ENCODE measurements at places on chromosomes 4 and X. TPM values are rescaled to one million over a fixed set of nuclear protein-coding genes. Genes with fewer than 3 reads are reported as not detected.

DNA sequence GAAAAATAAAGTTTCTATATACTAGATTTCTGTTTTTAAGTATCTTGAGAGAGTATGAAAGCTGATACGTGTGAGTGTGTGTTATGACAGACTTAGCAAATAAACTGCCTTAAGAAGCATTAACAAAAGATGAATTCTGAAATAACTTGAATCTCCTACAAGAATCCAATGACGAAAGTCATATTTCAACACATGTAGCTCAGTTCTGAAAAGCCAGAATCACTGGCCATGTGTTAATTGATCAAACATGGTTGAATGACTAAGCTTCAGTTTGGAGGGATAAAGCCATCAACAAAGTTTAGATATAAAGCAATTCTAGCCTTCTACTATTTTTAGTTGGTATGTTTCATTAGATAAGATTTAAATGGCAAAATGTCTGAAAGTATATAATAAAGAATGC lies 88.5 kb upstream of the ETNPPL start:
- DNase-seq: no peak

GRCh38 chr4:9977518-9978031 lies 43.7 kb downstream of the SLC2A9 start:
- no peak for DNase-seq

DNA sequence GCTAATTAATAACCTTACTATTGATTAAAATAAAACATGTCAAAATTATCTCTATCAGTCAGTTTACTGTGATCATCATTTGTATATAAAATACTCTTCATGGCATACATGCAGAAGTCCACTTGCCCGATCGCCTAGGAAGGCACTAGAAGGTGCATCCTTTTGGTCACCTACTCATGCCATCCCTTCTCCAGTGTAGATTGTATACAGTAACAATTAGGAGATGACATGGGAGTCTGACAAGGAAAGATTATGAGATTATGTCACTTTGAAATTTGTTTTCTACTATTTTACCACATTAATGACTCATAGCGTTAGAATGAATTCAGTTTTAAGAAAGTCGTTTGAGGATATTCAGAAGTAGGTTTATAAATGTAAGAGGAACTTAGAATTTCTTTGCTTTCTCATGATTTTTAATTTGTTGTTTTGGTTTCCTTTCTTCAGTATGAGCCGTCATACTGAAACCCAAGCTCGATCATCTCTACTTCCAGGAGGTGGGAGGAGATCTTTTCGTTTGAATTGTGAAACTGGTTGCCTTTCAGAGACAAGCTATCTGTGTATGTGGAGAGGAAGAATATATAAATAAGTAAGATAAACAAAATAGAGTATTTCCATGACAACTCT lies 51.1 kb upstream of the UNC5C start:
- DNase-seq: no peak

DNA sequence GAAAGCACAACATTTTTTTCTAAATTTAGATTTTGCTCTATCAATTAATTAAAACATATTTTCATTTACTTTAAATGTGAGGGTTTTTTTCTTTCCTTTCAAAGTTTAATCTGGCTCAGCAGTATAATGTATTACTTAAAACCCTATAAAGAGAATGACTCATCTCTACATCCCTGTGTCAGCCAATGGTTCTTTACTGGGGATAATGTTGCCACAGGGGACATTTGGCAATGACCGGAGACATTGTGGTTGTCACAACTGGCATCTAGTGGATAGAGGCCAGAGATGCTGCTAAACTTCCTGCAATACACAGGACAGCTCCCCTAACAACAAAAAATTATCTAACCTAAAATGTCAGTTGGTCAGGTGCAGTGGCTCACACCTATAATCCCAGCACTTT lies 53.8 kb downstream of the SYNPO2 start:
- peak; percentile 5 for DNase-seq

DNA sequence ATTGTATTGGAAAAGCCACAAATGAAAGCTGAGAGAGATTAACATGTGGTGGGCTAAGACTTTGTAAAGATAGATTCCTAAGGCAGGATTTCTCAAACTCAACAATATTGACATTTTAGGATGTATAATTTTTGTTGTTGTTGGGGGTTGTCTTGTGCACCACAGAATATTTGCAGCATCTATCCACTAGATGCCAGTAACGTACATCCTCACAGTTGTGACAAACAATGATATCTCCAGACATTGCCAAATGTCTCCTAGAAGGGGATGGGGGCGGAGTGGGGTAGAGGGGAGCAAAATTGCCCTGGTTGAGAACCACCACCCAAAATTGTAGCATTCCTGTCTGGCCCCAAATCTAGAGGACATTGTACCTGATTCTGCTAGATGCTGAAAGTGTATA lies 14.7 kb upstream of the CBR4 start:
- peak; percentile 48 for DNase-seq

- DNase-seq: no peak
These were observed 506.9 kb downstream of the MAGEB5 start for GRCh38 chrX:26722666-26723428.

DNA sequence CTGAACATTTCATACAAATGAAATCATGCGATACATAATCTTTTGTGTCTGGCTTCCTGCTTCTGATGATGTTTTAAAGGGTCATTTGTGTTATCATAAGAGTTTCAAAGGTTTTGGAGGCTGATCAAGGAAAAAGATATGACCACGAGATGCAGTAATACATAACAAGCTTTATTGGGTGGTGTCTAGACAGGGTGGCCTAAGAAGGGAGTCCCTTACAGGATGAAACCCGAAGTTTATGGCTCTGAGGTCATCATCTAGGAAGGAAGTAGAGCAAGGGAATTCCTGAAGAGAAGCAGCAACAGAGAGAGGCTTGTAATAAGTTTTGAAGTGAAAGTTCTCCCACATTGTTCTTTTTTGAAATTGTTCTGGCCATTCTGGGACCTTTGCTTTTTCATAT lies 40.8 kb upstream of the SOD3 start:
- peak; percentile 13 for DNase-seq

- no peak for DNase-seq
These were observed 135.1 kb upstream of the PACRGL start for GRCh38 chr4:20565075-20565721.

- no peak for DNase-seq
These were observed 104.3 kb upstream of the STK26 start for GRCh38 chrX:131918839-131919238.

DNA sequence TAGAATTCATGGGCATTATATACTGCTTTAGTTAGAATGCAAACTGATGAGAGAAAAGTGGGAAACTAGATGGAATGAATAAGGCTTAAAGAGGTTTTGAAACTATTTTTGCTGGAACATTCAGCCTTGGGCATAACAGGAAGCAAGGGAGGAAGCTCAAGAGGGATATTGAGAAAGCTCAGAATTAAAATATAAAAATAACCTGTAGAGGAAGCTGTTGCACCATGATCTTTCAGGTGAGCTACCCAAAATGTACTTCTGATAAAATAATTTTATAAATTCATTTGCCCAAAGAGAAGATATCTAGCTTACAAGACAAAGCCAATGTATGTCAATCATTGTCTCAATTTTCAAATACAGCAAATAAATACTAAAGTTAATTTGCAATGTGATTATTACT lies 11.3 kb downstream of the GC start:
- peak; percentile 14 for DNase-seq

GRCh38 chr4:138951764-138952163 lies 63.8 kb upstream of the NOCT start:
- no peak for DNase-seq

DNA sequence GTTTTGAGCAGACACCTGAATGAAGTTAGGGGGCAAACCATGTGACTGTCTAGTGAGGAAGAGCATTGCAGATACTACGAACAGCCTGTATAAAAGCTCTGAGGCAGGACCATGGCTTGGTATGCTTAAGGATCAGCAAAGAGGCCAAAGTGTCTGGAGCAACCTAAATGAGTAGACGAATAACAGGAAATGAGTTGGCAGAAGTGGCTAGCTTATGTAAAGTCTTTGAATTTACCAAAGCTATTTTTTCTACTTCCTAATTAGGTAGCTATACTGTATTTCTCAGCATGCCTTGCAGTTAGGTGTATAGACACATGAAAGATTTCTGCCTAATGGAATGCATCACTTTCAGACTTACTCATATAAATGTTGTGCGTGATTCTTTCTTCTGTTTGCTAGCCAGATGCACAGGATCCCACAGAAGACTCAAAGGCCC lies 9.3 kb upstream of the GPRIN3 start:
- peak; percentile 10 for DNase-seq

GRCh38 chr4:6466756-6467381 lies 5.5 kb downstream of the PPP2R2C start:
- DNase-seq: no peak

GRCh38 chr4:101103381-101104142 lies 243.8 kb downstream of the PPP3CA start:
- DNase-seq: peak; percentile 57

- DNase-seq: no peak
These were observed 50.0 kb downstream of the KDM6A start for GRCh38 chrX:44922980-44923379.

- peak; percentile 19 for DNase-seq
These were observed 50.4 kb downstream of the FHIP1A start for GRCh38 chr4:151459375-151459774.

DNA sequence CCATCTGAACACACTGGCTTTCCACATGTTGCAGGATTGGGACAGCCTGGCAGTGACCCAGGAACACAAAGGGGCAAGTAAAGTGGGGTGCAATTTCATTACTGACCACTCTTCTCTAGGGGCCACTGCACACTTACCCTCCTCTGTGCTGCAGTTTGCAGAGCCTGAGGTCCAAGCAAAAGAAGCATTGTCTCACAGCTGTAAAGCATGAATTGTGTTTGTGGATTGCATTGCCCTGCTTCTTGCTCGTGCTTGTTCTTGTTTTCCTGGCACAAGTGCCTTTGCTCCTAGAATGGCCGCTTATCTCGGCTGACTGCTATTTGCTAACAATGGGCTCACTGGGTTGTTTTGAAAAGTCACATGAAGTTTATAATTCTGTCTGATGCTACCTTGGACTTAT lies 209.1 kb upstream of the JADE1 start:
- no peak for DNase-seq

GRCh38 chr4:183434666-183435190 lies 9.7 kb upstream of the CDKN2AIP start:
- DNase-seq: no peak

DNA sequence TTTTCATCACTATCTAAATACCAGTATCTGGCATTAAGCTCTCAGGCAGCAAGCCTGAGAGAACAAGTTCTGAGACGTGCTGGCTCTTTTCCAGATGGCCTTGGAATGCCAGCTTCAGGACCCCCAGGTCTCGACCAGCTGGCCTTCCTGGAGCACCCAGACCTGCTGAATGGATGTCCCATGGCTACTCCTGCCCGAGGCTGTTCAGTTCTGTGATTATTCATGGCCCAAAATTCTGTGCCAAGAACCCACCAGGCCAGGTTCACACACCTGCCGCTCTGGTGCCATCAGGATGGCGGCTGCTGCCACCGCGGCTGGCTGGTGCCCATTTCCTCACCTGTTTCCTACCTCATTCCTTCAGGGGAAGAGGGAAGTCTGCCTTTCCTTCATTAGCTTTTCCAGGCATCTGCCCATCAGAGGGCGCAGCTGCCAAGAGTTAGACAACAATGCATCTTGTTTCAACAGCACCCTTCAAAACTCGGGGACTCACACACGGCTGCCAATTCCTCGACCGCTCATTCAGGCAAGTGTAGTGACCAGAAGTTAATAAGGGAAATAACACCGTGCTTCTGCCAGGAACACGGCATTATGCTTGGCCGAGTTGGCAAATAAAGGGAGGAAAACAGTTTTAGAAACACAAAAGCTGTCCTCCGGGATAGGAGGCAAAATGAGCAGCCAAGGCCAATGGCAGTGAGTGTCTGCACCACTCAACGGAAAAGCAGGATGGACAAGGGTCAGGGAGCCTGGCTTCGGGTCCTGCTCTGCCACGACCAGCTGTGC lies 173.8 kb downstream of the NSUN7 start:
- no peak for DNase-seq

- peak; percentile 44 for DNase-seq
These were observed at the start of gene STARD8 for GRCh38 chrX:68647156-68647957. TSS of gene STARD8 (plus strand) at chrX:68647666. CDS start at chrX:68647883, 217 bp downstream.

GRCh38 chr4:103719105-103719829 lies 518 bp downstream of the TACR3 start:
- no peak for DNase-seq

DNA sequence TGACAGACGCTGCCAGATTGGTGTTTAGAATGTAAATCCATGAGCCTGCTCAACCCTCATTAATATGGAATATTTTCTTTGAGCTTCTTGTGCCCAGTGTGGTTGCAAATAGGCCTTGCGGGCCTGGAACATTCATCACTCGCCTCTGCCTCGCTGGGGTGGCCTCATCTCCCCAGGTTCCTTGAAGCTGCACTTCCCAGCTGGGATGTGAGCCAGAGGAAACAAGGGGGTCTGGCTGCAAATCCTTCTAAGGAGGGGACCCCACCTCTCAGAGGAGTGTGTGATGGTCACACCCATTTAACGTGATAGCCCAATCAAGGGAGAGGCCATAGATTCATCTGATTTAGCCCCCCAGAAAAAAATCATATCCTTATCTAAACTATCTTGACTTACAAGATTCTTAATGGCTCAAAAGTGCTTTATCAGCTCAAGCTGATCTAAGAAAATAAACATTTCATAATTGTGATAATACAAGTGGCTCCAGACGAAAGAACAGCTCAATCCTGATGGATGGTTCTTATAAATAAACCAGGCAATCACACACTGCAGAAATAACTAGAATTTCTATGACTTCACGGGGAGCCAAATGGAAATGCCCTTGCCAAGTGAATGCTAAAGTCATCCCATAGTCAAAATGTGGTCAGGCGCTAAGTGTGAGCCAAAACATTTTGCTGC lies 189.9 kb downstream of the PTTG2 start:
- DNase-seq: no peak

DNA sequence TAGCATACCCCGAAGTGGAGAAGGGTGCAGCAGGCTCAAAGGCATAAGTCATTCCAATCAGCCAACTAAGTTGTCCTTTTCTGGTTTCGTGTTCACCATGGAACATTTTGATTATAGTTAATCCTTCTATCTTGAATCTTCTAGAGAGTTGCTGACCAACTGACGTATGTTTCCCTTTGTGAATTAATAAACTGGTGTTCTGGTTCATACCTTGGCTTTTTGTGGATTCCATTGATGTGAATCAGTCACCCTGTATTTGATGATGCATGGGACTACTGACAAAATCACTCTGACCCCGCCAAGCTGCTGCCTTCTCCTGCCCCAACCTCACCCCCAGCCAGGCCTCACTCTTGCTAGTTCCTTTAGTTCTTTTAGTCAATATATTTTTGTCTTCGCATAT lies 32.7 kb downstream of the F9 start:
- DNase-seq: no peak

- DNase-seq: no peak
These were observed 106.0 kb upstream of the NOCT start for GRCh38 chr4:138909587-138909986.

Gene SMIM14
- 5.4 TPM for total RNA-seq

Gene WDFY3
- total RNA-seq: 23.0 TPM

Gene DUX4
- total RNA-seq: not detected

Gene FAM47A
- not detected for total RNA-seq

Gene AMMECR1
- total RNA-seq: 12.8 TPM

Gene ADAMTS3
- total RNA-seq: not detected

Gene MAOA
- total RNA-seq: 11.8 TPM

Gene NLGN4X
- total RNA-seq: not detected

Gene SUV39H1
- total RNA-seq: 26.2 TPM

Gene THAP6
- total RNA-seq: 4.8 TPM

Gene C4orf50
- not detected for total RNA-seq

Measured in HT-29 (cell line).